Bone marrow (tissue), 2 donors: ENCODE measurements at places on chromosomes 6 and 20.

DNA sequence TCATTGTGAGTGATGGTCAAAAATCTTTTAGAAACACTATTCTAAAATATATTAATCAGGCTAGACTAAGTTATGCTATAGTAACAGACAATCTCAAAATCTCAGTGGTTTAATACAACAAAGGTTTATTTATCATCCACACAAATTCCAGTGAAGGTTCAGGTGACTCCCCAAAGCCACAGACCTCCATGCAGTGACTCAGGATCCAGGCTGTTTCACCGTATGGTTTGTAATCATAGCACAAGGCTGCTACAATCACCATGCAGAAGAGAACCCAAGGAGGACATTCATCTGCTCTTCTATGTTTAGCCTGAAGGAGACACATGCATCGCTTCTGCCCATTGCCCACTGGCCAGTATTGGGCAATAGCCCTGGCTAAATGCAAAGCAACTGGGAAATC lies 46.2 kb downstream of the BFSP1 start:
- DNase-seq, result no peak

DNA sequence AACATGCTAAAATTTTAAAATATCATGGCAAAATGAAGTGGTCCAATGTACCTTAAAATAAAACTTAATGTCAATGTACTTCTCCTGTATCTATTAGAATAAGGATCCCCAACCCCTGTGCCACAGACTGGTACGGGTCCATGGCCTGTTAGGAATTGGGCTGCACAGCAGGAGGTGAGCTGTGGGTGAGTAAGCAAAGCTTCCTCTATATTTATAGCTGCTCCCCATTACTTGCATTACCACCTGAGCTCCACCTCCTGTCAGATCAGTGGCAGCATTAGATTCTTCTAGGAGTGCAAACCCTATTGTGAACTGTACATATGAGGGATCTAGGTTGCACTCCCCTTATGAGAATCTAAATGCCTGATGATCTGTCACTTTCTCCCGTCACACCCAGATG lies 86.0 kb downstream of the SLC16A10 start:
- DNase-seq, result no peak

DNA sequence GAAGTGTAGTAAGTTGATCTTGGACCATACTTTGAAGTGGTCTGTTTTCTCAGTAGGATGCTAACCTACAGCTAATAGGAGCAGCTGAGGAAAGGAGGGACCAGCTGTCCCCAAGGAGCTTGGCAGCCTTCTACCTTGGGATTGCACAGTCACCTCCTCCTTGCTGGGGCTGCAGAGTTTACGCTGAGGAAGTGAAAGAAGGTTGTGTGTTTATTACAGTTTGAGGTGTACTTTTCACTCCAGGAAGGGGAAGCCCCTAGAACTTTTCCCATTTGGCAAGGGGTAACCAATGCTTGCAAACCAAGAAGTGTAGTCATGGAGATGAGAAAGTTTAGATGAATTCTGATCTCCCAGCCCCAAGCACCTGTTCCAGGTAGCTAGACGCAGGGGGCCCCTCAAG lies 58.8 kb downstream of the BMP6 start:
- no peak for DNase-seq

GRCh38 chr20:37378785-37379598 lies 33.1 kb downstream of the SRC start:
- peak; percentile 90 for DNase-seq

- no peak for DNase-seq
Measured at GRCh38 chr20:6012179-6012578, 41.7 kb downstream of the LRRN4 start.

DNA sequence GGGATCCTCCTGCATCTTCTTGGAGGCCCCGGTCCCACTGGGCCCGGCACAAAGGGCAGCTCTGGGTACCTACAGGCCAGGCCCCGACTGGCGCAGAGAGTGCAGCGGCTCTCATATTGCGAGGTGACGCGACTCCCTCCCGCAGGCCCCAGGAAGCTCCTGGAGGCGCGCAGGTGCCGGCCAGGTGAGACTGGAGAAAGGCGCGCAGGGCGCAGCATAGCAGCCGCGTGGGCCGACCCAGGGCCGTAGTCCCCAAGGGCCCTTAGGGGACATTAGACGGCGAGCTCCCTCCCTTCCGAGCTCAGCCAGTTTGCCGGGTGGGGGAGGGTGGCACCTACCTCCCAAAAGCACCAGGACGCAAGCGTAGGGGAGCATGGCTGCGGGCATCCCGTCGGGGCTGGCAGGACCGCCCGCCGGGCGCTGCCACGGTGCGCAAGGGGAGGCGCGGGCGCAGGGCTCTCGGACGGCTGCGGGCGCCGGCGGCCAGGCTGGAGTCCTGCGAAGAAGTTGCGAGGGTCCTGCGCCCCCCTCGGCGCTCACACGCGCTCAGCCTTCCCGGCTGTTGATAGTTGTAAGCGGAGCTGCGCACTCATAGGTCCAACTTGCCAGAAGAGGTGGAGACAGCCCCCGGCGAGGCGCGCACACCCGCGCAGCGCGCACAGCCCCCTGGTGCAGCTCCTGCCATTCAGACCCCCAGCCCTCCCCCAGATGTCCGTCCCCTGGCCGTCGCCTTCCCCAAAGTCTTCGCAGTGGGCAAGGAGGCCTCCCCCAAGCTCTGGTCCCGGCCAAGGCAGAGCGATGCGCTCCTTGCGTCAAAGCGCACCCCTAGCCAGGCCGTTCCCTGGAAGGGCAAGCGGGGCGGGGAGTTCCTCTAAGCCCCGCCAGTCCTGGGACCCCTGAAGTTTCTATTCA lies 622 bp downstream of the APCDD1L start:
- DNase-seq, result no peak

- DNase-seq, result no peak
Measured at GRCh38 chr6:41583565-41583964, 37.4 kb downstream of the FOXP4 start.

DNA sequence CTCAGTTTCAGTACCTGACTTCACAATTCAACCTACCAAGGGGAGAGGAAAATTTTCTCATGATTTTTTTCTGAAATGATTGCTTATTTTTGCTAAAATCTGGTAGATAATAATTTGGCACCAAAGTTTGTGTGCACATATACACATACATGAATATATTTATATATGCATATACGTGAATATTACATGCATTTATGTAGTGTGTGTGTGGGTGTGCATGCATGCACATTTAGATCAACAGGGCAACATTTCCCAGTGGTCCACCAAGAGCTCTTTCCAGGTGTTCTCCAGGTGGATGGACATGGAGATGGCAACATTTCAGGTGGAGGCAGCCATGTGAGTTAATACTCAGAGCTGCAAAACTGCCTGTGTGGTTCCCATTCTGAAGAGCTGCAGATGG lies 320.9 kb downstream of the SAMD5 start:
- DNase-seq, result no peak

- DNase-seq, result no peak
Measured at GRCh38 chr6:53593001-53593488, 48.1 kb upstream of the GCLC start.

GRCh38 chr20:23966927-23967615 lies 21.5 kb downstream of the GGTLC1 start:
- no peak for DNase-seq

DNA sequence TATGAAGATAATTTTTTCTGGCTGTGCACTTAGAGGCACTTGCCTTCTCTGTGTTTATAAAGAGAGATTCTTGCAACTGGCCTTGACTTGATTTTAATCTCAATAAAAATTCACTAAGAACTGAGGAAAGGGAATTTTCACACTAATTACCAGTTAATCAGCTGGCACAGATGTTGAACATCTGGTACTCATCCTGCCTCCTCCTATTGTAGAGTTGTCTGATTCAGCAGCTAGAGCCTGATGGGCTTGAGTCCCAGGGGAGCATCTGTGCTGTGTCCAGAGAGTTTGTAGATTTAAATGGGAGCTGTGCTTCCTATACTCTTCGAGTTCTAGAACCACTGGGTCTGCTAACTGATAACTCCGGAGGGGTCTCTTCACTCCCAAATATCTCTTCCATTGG lies 284.4 kb upstream of the RNF24 start:
- DNase-seq, result no peak

DNA sequence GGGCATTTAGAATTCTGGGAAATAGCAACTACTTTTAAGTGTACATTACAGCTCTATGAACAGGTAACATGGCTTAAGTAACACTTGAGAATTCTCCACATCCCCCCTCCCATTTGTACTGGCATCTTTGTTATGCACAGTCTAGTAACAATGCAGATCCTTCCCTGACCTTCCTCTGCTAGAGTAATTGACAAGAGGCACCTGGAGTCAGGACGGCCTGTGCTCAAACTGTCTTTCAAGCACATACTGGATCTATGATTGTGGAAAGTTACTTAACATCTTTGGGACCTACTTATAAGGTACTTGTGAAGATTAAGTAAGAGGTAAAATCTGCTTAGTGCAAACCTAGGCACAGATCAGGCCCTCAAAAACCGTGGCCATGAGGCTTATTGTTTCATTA lies 21.9 kb upstream of the GSTA3 start:
- DNase-seq, result no peak

GRCh38 chr6:132144456-132144855 lies 193.3 kb upstream of the CCN2 start:
- no peak for DNase-seq

DNA sequence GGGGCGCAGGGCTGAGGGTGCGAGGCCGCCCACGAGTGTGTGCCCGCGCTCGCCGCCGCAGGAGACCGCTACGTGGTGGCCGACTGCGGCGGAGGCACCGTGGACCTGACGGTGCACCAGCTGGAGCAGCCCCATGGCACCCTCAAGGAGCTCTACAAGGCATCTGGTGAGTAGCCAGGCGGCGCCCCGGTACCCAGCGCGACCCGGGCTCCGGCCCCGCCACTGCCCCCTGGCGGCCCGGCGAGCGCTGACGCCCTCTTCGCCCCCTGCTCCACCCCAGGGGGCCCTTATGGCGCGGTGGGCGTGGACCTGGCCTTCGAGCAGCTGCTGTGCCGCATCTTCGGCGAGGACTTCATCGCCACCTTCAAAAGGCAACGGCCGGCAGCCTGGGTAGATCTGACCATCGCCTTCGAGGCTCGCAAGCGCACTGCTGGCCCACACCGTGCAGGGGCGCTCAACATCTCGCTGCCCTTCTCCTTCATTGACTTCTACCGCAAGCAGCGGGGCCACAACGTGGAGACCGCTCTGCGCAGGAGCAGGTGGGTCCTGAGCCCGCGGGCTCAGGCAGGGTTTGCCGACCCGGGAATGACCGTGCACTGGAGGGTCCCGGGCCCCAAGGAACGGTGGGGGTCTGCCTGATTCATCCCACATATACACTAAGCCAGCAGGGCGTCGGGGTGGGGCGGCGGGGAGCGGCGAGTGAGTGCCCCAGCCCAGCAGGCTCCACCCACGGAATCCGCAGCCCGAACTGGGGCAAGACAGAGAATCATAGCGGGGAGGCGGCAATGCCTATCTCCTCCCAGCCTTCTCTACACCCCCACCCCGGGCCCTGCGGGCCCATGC lies 17.4 kb downstream of the HSPA12B start:
- DNase-seq, result no peak

DNA sequence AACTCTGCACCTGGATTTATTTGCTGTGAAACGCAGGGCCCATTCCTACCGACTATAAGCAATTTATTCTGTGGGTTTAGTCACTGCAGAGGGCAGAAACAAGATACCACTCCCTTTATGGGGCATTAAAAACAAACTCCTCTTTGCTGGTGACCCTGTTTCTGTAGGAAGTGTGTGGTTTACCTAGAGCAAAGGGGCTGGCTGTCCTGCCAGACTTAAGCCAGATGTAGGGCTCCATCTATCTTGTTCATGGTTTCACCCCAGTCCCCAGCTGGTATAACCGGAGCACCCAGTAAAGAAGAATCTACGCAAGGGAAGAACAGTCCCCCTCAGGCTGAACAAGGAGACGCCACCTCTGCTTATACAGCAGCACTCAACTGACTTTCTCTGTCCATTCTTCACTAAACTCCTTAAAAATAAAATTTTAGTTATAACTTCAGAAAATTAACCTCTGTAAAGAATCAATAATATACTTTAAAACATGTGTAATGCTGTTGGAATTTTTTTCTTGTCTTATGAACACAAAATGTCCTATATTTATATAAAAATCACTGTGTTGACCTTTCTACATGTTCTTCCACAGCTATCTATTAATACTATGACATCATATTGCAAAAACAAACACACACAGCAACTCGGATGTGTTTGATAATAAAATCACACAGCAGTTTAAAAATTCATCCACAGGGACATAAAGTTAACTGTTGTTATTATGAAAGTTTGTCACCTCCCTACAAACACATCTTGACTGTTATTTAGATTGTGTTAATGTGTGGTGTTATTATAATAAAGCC lies 126.1 kb upstream of the RPS6KA2 start:
- DNase-seq, result no peak

DNA sequence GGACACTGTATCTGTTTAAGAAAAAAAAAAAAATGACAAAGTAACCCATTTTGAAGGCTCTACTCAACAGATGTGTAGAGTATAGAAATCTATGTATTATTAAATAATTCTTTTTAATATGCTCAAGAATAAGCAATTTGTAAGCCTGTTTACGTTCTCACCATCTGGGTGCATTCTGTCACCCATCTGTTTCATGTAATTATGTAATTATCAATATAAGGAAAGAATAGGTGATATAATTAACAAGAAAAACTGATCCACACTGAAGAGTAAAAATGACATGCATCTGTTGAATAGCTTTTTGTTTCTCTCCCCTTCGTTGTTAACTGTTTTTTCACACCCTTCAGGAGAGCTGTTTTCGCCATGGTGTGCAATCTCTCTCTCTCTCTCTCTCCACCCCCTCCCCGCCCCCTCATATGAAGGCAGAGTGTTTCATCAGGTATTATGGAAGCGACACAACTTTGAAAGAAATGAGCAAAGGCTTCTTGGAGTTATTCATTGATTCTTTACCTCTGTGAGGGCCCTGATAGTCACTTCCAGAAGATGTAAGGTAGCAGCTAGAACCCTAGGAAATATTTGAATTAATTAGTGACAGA lies 154.3 kb upstream of the INSM1 start:
- DNase-seq, result no peak

- DNase-seq, result no peak
Measured at GRCh38 chr6:123925842-123926399, 122.3 kb downstream of the NKAIN2 start.

DNA sequence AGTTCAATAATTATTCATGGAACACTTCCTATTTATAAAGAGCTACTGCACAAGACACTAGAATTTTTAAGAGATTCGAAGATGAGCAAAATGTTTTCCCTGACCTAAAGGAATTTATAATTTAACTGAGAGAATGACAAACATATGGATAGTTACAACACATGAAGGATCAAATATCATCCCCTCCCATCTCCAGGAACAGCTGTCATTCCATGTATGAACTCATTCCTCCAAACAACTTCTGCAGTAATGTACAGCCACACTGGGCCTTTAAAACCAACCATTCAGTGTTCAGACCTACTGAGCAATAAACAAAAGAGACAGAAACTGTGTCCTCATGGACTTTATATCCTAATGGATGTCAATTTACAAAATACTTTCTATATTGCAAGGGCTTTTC lies 87.8 kb downstream of the KIF16B start:
- DNase-seq, result no peak

GRCh38 chr6:42339991-42340401 lies 111.7 kb downstream of the TRERF1 start:
- no peak for DNase-seq

DNA sequence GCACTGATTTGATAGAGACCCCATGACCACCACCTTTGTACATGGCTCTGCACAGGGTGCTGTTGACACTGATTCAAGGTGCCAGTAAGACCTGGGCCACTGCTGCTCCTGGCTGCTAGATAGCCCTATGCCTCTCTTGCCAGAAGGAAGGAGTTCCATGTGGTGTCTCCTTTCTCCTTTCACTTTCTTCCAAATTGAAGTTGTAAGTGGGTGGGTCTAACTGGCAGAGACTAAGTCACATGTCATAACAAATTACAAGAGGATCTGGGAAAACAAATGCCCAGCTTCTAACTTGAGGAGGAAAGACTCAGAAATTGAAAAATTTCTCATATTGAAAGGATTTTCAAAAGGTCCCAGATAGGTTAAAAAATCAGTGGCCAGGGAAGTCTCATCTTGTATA lies 116.8 kb downstream of the TFAP2B start:
- DNase-seq, result no peak
